ENCODE measurements at places on chromosomes 7 and 10. TPM values are rescaled to one million over a fixed set of nuclear protein-coding genes. Genes with fewer than 3 reads are reported as not detected.

Gene ZNF777
- total RNA-seq: 15.1 TPM

DNA sequence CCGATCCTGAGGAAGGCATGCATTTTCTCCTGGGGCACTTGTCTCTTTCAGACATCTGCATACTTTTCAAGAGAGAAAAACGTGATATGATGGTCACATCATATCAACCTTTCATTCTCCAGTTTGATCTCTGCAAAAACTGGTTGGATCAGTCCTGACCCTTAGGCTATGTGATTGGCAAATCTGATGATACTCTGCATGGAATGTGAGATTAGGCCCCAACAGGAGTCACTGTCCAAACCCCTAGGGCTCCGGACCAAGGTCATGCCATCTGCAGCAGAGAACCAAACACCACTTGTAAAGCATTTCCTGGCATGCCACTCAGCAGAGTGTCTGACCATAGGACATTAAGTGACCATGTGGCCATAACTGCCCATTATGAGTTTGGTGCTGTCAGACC is 8.6 kb downstream of the GCK start:
- no peak for DNase-seq

Gene INA
- total RNA-seq: 2.0 TPM

GRCh38 chr10:35564341-35564968 is 40.7 kb upstream of the GJD4 start:
- DNase-seq: no peak

GRCh38 chr10:102371295-102371694 is 24.2 kb upstream of the NFKB2 start:
- DNase-seq: no peak

- DNase-seq: no peak
Observed at GRCh38 chr7:120825152-120825551, 32.8 kb downstream of the TSPAN12 start.

Gene IL6
- 5.0 TPM for total RNA-seq
